ENCODE measurements at places on chromosomes 3 and 15.

- peak; percentile 92 for DNase-seq
Observed at GRCh38 chr3:50246517-50246954, 10.5 kb downstream of the GNAI2 start.

DNA sequence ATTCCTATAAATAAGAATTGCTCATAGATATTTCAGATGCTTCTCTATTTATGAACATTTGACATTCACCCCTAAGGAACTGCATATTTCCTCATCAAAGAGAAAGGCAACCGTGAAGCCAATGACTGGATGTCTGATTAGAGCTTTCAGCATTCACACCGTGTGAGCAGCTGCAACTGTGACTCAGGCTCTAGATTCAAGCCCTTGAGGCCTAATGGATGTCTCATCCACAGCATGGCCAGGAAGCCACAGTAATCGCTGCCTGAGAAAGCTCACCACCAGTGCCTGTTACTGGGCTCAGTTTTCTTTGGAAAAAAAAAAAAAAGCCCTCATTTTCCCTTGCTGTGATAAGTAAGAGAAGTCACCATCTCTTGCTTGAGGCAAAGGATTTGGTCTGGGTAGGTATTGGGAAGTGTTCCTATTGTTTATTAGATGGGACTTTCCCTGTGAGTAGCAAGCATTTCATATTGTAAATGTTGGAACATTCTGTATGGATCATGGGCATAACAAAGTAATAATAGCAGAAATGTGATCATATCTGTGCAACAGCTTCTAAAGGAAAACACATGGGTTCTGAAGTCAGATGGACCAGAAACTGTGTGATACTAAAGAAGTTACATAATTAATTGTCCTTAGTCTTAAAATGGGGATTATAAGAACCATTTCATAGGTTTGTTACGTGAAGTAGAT is 783.7 kb downstream of the AGBL1 start:
- no peak for DNase-seq

DNA sequence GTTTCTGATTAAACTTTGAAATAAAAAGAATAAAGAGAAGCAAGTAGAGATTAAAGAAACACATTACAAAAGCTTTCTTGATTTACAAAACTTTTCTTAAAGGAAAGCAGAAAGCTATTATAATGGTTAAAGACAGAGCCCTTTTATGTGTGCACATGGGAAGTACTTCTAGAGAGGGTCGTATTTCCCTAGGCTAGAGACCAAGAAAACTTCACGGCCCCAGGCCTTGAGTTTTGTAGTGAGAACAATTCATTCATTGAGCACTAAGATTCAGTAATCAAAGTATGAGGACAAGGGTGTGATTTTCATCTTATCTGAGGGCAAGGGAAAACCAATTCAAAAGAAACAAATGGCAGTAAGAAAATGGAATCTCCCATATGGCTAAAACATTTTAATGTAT is 854.1 kb downstream of the ROBO1 start:
- no peak for DNase-seq

DNA sequence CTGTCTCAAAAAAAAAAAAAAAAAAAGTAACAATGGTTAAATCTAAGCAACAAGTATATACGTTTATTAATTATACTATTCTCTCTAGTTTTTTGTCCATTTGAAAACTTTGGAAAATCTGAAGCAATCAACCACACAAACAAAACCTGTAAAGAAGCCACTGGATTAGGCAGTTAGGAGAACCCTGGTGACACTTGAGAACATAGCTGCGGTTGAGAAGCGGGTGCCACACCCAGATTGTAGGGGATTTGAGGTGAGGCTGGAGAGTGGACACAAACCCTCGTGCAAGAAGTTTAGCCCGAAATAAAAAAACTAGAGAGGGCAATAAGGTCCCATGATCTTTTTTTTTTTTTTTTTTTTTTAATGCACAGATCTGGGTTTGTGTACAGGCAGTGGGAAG is 25.9 kb upstream of the ZBTB38 start:
- DNase-seq = no peak

GRCh38 chr3:119293871-119294695 is at the start of gene ARHGAP31:
Gene ARHGAP31 (plus strand): TSS chr3:119294383. CDS start chr3:119294905, 522 bp downstream.
- DNase-seq = peak; percentile 81

All from IMR-90 (cell line).